Stimulated activated CD4-positive, alpha-beta T cell treated with anti-CD3 and anti-CD28 coated beads, Interleukin-1b, Interleukin-23, amount 100 ng/mL, for 1 hour (primary cell): ENCODE measurements at places on chromosomes 16 and 17.

GRCh38 chr16:12011565-12011964, 35.0 kb downstream of the SNX29 start:
- DNase-seq, result no peak

DNA sequence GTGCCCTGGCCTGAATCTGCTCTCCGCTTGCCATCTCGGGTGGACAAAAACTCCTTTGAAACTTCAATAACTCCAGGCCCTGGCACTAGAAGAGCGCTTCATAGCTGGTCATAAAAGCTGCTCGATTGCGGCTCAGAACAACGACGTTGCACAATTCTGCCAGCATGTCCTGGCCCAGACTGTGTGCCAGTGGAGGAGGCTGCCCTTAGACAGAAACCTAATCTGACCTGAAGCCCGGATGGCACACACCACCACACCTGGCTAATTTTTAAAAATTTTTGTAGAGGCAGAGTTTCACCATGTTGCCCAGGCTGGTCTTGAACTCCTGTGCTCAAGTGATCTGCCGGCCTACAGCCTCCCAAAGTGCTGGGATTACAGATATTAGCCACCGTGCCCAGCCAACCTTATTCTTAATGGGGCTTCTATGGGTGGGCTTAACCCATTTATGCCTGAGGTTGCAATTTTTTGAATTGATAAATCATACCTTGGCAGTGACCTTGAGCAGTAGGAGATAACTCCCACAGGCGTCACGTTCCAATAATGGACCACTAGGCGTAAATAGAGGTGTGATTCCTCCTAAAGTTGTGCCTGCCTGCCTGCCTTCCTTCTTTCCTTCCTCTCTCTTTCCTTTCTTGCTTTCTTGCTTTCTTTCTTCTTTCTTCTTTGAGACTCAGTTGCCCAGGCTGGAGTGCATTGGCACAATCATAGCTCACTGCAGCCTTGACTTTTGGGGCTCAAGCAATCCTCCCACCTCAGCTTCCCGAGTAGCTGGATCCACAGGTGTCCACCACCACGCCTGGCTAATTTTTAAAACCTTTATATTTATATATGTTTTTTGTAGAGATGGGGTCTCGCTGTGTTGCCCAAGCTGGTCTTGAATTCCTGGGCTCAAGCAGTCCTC, 1.1 kb upstream of the PPL start:
- no peak for DNase-seq

DNA sequence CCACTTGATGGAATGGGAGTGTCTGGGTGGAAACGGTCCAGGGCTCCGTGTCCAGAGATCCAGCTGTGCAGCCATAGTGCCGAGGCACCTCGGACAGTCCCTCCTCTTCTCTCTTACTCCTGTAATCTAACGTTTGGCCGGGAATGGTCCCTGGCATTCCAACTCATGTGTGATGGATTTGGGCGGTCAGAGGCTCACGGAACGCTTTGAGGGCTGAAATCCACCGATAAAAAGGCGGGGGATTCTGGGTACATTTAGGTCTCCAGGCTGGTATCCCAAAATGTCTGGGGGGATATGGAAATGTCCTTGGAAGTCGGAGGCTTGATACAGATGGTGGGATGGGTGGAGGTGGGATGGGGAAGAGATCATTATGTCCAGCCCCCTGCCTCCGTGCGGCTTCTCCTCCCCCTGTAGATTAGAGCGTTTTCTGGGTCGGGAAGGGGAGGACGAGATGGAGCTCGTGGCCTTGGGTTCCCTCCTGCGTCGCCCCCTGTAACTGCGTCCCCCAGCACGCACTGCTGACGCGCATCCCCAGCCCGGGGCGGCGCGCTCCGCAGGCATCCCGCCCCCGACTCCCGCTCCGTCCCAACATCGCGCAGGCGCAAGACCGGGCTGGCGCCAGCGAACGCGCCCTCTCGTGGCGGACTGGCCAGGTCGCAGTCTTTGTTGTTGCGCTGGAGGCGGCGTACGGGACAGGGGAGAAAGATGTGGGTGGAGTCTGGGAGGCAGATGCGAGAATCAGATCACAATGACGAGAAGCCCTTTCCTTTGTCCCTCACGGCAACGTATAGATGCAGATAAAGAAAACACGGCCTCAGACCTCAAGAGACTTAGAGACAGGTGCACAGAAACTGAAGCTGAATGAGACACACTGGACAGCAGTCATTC, 4.5 kb upstream of the SGCA start:
- peak; percentile 90 for DNase-seq

GRCh38 chr17:32529604-32530003, 42.8 kb downstream of the CDK5R1 start:
- no peak for DNase-seq

GRCh38 chr17:63399856-63400255, 46.2 kb downstream of the CYB561 start:
- no peak for DNase-seq
